ENCODE measurements at places on chromosomes 3 and 15.

- DNase-seq = no peak
These were observed 30.0 kb upstream of the SLC6A1 start for GRCh38 chr3:10962481-10963036.

DNA sequence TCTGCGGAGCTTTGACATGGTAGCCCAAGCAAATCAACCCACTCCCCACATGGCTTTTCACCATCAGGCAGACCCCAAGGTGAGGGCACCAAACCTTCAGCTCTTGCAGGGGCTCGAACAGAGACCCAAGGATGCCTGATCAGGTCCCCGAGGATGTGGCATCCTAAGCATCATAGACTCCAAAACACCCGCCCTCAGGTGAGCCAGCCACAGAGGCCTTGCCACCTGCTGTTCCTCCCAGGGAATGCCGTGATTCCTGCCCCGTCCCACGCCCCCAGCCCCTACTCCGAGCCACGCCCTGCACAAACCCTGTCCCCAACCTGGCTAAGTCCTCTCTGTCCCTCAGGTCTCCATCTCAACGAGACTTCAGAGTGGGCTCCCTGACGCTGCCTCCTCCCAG, 34.7 kb upstream of the SLC41A3 start:
- no peak for DNase-seq

- DNase-seq = no peak
These were observed 69.9 kb downstream of the OXNAD1 start for GRCh38 chr3:16334909-16335308.

DNA sequence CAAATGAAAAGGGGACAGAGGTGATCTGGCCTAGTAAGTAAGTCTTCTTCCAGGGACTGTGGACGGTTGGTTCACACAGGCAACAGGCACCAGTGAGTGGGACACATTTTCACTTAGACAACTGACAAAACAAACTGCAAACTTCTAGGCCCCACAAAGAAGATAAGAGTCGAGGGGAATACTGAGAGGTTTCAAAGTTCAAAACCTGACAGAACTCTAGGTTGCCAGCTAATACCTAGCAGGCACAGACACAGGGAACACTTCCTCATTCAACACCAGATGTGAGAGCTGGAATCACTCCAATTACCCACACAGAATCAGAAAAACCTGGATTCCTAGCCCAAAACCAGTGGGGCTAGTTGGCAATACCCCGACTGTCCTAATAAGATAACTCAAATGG, 621.7 kb downstream of the ZPLD1 start:
- no peak for DNase-seq

- no peak for DNase-seq
These were observed 294.9 kb upstream of the SGO1 start for GRCh38 chr3:20480786-20481365.

DNA sequence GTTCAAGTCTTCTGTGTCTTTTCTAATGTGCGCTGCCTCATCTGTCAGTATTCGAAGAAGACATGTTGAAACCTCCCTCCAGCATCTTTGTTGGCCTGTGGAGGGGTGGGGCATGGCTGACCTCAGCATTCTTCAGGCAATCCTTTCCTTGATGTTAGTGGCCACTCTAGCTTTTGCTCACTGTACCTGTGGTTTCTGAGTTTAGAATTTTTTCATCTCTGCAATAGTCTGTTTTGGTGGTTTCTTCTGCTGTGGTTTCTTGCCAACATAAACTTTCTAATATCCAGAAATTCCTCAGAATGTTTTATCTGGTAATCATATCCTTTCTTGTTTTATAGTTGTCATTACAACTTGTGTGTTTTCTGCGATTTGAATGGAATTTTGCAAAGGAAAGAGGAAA, 251.3 kb upstream of the NR2E3 start:
- DNase-seq = no peak

DNA sequence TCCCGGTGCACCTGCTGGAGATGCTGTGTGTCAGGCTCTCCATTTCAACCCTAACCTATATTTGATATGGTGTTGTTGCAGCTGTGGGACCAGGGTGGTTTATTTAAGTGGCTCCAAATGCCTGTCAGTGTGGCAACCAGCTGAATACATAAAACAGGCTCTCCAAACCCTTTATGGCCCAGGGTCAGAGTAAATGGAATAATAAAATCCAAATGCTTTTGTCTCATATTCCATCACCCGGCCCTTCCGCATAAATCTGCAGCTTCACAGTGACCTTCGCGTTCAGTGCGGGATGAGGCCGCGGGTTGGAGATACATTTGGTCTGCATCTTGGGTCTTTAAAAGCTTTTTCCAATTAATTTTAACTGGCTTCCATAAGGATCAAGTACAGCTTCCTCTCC, 382.1 kb upstream of the NR2F2 start:
- no peak for DNase-seq

DNA sequence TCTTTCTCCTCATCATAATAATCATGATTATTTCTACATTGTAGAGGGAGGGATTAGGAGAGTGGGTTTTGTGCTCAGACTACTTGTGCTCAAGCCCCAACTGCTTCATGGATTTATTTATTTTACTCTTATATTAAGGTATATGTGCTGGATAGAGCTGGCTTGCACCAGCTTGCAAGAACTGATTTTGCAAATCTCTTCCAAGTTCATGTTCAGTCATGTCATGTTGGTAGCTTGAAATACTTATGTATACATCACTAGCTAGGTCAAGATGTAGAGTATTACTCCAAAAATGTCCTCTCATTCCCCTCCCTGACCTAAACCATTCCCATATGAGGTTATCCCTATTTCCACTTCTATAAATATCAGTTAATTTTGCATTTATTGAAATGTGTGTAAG, 293.9 kb upstream of the RBMS3 start:
- no peak for DNase-seq

DNA sequence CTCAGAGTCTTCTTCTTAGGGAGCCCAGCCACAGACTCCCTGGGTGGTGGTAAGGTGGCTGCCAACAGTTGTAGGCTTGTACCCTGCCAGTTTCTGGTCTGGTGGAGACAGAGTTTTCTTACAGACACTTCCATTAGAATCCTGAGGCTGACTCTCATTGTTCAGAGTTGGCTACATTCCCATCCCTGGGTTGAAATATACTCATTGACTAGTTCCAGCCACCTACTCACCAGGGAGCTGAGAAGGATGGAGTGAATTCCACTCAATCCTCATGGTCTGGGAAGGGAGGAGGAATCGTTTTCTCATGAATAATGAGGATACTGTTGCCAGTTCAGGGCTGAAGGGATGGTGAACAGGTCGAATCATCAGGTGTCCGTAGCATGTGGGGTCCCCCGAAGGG, 226.5 kb upstream of the PROK2 start:
- no peak for DNase-seq

DNA sequence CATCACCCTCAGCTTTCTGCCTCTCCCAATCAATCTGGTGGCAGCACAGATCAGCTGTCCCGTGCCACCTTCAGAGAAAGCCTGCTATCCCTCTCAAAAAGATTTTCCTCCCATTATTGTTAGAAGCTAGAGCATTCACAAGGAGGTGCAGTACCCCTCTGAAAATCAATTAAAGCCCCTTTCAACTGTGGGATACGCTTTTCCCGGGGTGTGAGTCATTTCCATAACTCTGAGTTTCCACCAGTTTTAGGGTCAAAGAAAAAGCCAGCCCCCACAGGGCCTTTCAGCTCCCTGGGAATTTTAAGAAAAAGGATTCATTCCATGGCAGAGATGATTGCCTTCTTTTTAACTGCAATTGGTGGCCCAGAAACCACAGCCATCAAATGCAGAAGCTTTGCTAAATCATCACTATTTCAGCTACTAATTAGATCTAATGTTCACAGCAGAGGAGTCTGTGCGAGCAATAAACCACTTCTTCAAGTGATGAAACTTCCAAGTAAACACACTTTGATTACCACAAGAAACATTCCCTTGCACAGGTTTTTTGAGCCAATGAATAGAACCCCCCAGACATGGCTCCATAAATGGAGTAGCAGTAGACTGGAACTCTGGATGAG, 270.0 kb upstream of the TPRG1 start:
- DNase-seq = no peak

- no peak for DNase-seq
These were observed 286.4 kb downstream of the TBC1D5 start for GRCh38 chr3:17456046-17456445.

DNA sequence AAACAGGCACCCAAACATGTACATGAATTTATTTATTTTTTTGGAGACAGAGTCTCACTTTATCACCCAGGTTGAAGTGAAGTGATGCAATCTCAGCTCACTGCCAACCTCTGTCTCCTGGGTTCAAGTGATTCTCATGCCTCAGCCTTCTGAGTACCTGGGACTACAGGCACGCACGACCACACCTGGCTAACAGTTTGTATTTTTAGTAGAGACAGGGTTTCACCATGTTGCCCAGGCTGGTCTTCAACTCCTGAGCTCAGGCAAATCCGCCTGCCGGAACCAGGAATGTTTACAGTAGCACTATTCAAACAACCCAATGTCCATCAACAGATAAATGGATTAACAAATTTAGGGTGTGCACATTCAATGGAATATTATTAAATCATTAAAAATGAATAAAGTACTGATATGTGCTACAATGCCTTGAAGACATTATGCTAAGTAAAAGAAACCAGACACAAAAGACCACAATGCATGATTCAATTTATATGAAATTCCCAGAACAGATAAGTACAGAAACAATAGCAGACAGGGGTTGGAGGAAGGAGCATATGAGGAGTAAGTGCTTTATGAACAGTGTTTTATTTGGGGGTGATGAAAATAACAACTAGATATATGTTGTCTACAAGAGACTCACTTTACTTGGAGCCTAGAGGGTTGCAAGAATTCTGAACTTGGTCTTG, 1.3 kb downstream of the LEO1 start:
- no peak for DNase-seq

GRCh38 chr3:10374311-10374710, 53.4 kb upstream of the SEC13 start:
- DNase-seq = no peak

- no peak for DNase-seq
These were observed 16.6 kb upstream of the KY start for GRCh38 chr3:134667406-134667805.

GRCh38 chr15:63815796-63816533, 17.8 kb downstream of the HERC1 start:
- DNase-seq = no peak

DNA sequence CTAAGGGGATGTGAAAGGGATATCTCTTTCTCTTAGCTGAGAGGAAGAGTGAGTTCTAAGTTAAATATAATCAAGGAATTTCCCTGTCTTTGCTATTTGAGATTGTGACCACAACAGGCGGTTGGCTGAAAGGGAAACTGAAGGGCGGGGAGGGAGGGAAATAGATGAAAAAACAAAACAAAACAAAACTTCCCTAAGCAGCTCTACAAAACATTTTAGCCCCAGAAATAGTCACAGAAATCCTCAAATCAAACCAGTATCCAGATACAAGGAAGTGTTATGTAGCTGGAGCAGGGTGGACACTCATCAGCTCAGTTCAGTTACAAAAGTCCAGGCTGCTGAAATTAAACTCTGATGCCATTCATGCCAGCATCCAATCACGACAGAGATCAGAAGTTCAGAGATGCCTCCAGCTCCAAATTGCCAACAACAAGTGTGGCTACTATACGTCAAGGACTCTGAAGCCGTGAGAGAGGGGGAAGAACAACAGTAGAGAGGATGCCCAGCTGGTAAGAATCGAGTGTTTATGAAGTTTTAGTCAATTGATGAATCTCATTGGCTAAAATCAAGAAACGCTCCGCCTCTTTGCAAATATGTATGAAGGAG, 319 bp upstream of the TP63 start:
- DNase-seq = no peak
